ENCODE measurements at places on chromosomes 2 and 18. TPM values are rescaled to one million over a fixed set of nuclear protein-coding genes. Genes with fewer than 3 reads are reported as not detected.

The SIX3 gene
- total RNA-seq, result 1.7 TPM

The LIMS1 gene
- total RNA-seq, result 58.1 TPM

The UBXN4 gene
- 56.5 TPM for total RNA-seq

The OTOS gene
- not detected for total RNA-seq

The LRATD1 gene
- 1.3 TPM for total RNA-seq

The HPCAL1 gene
- total RNA-seq, result 21.8 TPM

DNA sequence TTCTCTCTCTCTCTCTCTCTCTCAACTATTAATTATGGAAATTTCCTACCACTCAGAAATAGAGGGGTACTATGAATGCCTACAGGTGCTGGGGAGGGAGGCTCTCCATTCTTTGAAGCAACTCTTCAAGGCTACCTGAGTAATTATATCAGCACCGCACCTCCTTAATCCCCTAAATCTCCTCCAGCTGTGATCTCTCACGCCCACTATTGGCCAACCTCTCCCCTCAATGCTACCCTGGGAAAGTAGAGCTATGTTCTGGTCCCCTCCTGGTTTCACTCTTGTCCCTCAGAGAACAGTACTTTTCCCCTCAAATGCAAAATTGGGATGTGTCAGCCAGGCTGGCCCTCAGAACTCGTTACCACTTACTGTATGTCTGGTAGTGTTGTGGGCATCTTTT is 1.6 kb downstream of the MOCOS start:
- peak; percentile 70 for DNase-seq

GRCh38 chr18:48826806-48827205 is 124.0 kb downstream of the SMAD7 start:
- DNase-seq, result no peak

DNA sequence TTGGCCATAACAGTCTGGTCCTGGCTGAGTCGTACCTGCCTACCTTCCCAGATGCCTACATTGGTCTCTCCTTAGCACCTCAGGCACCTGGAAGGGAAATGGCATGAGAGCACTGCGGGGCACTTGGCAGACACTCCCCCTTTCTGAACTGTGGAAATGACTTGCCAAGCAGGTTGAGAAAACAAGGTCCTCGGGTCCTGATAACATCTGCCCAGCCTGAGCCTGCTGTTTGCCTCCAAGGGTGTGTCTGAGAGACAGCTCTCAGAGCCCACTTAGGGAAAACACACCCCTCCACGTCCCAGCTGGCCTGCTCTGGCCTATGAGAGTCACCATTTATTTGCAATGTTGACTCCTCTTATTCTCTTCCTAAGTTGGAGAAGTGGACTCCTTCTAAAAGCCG is 10.5 kb downstream of the FAM110C start:
- DNase-seq, result no peak

DNA sequence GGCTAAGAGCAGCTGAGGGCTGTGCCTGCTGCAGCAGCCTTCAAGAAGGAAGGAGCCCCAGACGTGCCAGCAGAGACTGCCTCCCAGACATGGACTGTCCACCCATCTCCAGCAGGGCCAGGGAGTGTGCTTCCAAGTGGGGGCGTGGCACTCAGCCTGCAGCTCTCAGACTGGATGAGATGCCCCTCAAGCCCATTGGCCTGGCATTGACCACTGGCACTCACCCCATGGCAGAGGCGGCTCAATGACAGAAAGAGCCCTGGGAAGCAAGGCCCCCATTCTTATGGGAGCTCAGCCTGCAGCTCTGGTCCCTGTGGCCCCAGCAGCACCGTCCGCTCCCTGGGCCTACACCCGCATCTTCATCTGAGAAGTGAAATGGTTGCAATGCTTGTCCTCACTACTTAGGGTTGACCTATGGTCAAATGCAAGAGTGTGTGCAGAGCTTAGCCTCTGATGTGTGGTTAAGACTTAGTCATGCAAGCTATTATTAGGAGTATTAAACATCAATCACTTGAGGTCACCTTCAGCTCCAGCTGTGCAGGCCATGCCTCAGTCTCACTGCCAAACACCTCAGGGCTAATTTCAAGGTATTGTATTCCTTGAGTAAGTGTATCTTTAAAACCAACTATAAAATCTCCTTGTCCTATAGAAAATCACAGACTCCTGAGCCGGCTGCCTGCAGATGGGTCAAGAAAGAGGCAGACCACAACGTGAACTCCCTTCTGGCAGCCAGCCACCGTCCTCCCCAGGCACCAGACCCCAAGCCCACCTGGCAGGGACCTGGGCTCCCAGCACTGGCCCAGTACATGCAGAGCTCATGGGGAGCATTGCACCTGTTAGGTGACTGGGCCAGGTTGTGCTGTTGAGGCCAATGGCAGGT is 194.8 kb downstream of the NDUFA10 start:
- DNase-seq, result peak; percentile 24

GRCh38 chr18:63701952-63702351 is 808 bp upstream of the SERPINB11 start:
- DNase-seq, result no peak
